ENCODE measurements at places on chromosomes 1 and 21.

- DNase-seq, result no peak
These were observed 143.3 kb downstream of the PLXNA2 start for GRCh38 chr1:208100906-208101305.

GRCh38 chr1:23959461-23960290 is at the start of gene PNRC2:
PNRC2 (plus strand) TSS chr1:23959828; CDS start chr1:23961458, 1,630 bp downstream.
- DNase-seq, result peak; percentile 91

DNA sequence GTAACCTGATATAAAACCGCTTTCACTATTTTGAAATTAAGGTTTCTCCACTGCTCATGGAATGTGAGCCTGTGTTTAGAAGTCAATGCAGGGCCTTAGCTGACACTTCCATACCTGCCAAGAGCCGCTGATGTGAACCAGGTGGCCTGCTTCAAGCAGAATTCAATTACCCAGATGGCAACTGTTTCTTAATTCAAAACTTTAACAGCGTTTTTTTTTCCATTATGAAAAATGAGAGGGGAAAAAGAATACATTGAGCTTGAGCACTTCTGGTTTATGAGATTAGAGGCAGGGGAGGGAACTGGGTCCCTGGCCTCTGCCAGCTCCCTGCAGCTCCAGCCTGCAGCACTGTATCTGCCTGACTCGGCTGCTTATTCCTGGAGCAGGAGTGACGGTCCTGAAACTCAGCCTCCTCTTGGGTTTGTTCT is 7.7 kb upstream of the ATP1A1 start:
- DNase-seq, result no peak

DNA sequence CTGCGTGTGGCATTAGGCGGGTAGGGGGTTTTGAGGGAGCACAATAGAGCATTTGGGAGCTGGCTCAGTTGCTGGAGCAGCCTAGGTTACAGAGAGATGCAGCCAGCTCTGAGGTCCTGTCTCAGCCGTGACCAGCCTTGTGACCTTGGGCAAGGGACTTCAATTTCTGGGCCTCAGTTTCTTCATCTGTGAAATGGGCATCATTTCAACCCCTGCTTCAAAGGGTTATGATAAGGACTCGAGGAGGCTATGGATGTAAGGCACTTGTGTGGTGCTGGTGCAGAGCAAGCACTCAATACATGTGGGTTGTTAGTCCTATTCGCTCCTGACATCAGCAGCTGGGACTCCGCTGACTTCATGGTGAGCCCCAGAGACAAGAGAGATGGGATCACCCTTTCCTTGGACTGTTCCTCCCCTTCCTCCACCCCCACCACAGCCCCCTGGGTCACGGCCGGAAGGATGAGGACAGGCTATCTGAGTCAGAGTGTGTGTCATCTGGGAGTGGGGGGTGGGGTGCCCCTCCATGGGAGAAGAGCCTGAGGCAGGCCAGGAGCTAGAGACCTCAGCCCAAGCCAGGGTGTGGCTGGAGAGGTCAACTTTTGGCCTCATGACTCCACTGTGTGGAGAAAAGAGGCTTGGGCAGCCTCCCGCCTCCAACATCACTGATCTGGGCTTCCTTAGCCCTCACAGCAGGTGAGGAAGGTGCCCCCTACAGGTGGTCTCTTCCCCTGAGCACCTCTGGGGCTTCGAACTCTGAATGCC is 71.4 kb upstream of the ZBTB40 start:
- no peak for DNase-seq

- no peak for DNase-seq
These were observed 11.8 kb downstream of the TMEM35B start for GRCh38 chr1:34973326-34973725.

DNA sequence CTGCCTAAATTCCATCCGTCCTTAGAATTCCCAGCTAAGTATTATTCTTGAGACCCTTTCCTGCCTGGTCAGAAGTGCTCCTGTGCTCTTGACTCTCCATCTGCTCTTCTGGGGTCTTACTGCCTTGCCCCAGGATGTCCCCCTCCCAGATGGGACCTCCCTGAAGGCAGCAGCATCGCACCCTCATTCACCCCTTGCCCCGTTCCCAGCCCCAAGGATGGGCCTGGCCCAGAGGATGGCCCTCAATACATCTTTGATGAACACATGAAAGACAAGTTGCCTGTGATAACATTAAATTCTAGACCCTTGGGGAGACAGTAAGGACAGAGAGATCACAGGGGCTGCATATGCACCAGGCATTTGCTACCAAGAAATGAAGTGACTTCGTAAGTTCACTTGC is 167.2 kb downstream of the TRABD2B start:
- DNase-seq, result no peak

GRCh38 chr1:213492161-213493041 is 441.4 kb downstream of the RPS6KC1 start:
- DNase-seq, result no peak

DNA sequence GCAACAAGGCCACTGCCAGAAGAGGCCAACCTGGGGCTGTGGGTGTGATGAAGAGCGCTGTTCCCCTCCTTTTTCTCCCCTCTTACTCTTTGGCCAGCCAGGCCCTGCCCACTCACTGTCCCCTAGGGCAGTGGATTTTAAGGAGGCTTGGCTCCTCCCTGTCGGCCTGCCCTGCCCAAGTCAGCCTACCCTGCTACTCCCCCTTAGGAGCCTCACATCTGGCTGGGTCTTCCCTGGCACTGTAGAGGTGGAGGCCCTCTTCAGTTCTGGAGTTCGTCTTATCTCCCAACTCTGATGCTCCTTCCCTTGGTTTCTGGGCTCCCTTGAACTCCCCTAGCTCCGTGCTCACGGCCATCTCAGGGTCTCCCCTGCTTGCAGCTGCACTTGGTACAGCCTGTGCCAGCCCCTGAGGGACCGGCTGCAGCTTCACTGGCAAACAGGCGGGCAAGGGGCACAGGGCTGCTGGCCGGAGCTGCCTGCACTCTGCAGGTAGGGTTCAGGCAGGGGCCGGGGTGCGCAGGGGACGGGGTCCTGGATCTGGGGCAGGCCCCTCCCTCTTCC is 4.0 kb downstream of the AMPD2 start:
- no peak for DNase-seq

- no peak for DNase-seq
These were observed 61.3 kb downstream of the CD34 start for GRCh38 chr1:207849646-207850045.

- no peak for DNase-seq
These were observed 96.2 kb upstream of the EDN2 start for GRCh38 chr1:41580520-41581172.

GRCh38 chr1:173050865-173051264 is at the start of gene TNFSF18:
TNFSF18 (minus strand) TSS chr1:173050941; CDS start chr1:173050896, 45 bp downstream.
- DNase-seq, result no peak

GRCh38 chr1:50427818-50428779 is 4.9 kb upstream of the DMRTA2 start:
- DNase-seq, result no peak

DNA sequence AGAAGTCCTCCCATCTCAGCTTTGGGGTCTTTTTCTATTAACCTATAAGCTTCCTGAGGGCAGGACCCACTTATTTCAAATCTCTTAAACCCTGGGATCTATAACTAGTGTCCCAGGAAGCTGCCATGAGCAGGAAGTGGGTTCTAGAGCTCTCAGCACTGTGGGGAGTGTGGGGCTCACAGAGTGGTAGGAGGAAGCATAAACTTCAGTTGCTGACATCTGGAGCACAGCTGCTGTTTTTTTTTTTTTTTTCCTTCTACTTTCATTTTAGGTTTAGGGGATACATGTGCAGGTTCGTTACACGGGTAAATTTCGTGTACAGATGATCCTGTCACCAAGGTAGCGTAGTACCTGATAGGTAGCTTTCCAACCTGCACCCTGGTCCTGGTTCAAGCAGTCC is 59.3 kb downstream of the AK4 start:
- DNase-seq, result no peak

DNA sequence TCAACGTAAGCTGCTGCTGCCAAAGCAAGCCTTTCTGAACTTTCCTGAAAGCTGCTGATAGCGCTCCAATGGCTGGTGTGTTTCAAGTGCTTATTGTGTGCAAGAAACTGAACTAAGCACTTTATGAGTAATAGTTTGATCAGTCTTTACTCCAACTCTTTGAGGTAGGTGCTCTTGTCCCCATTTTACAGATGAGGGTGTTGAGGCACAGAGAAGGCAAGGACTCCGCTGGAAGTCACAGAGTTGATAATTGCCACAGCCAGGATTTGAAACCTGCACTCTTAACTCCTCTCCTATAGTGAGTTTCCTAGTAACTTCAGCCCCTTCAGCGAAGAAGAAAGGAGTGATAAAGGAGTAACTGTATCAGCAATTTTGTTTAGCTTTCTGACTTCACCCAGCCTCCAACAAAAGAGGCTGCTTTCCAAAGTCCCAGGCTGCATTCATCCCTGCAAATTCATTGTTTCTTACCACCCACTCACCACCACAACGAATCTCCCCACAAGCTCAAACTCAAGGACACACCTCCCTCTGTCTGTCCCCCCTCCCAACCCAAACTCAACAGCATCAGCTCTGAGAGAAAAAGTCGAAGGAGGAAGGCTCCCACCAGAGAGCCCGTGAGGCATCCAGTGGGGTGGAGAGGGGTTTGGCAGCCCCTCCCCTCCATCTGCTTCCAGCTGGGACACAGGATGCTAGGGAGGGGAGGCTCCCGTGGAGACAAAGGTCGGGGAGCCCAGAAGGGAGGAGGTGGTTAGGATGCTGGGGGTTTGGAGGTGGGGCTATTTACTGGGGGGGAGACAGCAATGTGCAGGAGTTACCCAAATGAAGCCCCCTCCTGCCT is 139.6 kb downstream of the NAV1 start:
- DNase-seq, result no peak

DNA sequence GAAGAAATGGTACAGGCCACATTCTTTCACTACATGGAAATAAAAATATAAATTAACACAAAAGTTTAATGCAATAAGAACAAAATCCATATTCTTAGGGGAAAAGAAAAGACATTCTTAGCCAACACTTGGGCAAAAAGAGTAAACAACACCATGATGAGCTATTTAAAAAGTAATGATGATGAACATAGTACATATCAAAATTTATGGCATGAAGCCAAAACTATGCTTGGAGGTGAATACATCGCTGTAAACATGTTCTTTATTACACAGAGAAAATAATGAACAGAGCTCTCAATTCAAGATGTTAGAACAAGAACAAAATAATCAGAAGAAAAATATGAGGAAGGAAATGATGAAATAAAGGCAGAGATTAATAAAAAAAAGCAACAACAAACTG is 158.2 kb downstream of the ZSCAN20 start:
- no peak for DNase-seq

GRCh38 chr1:29973406-29973805 is 737.1 kb downstream of the PTPRU start:
- no peak for DNase-seq

DNA sequence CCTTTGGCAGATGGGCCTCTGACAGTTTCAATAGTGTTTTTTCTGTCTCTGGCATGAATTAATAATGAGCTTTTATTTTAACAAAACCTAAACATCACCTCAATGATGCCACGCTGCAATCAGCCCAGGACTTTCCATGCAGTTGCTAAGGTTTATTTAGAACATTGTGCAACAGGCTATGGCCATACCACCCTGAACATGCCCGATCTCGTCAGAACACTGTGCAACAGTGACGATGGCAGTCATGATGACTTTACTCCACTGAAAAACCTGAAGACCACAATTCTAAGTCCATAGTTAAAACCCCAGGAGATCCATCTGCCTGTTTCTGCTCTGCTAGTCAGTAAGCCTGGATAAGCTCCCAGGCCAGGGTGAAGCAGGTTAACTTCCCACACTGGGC is 310.0 kb downstream of the PBX1 start:
- DNase-seq, result no peak

DNA sequence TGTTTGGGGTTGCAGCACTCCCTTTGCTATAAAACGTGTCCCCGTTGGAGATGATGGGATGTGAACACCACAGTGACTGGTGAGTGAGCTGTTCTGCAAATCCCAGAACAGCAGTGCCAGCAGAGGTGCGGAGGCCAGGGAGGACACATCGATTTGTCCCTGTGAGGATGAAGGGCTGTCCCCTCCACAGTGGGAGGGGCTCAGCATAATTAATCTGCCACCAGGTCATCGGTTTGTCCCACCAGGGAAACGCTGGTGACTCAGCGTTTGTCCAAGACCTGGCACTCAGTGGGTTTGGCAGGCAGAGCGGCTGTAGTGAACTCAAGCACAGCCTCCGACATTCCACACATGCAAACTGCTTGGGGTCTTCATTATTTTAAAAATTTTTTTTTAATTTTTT is 22.8 kb upstream of the PDE9A start:
- no peak for DNase-seq

GRCh38 chr21:17554679-17555465 is 42.0 kb downstream of the CXADR start:
- DNase-seq, result no peak

- DNase-seq, result no peak
These were observed 39.7 kb upstream of the IFNLR1 start for GRCh38 chr1:24226749-24227148.

DNA sequence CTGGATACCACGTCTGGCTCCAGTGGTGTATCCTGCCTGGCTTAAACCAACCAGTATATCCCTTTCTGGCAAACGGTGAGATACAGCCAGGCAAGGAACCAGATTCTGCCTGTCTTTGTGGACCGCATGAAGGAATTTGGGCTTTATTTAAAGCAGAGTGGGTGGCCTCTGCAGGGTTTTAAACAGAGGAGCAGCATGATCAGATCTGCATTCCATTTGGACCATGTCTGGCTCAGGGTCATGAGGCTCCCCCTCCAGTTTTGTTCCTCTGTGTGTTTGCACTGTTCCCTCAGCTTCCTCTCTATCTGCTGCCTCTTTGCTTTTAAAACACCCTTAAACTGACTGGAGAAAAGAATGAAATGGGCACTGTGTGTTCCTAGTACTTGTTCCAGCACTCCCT is 195.0 kb downstream of the GIPC2 start:
- DNase-seq, result no peak

GRCh38 chr1:40305451-40305850 is 11.6 kb downstream of the COL9A2 start:
- no peak for DNase-seq

GRCh38 chr1:33295023-33295422 is 25.9 kb downstream of the A3GALT2 start:
- DNase-seq, result no peak

DNA sequence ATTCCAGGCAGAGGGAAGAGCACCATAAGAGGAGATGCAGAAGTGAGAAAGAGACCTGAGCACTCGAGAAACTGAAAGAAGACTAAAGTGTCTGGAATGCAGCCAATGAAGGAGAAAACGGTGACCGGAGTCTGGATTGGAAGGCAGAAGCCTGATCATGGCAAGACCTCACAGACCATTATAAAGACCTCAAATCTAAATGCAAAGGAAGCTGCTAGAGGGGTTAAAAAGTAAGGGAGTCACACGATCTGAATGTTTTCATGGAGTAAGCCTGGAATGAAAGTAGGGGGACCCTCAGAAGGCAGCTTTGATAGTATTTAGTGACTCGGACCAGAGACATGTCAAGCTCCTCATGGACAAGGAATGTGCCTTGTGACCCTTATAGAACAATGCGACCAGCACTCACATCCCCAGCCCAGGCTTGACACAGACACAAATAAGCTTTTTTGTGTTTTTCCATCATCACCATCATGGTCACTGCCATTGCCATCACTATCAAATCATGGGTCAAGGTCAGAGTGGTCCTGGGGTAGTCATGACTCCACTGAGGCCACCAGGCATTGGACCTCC is 183.6 kb downstream of the SEC16B start:
- no peak for DNase-seq
